ENCODE measurements at places on chromosomes 16 and 17.

GRCh38 chr16:85662976-85663830 lies 25.6 kb downstream of the GINS2 start:
- no peak for DNase-seq

DNA sequence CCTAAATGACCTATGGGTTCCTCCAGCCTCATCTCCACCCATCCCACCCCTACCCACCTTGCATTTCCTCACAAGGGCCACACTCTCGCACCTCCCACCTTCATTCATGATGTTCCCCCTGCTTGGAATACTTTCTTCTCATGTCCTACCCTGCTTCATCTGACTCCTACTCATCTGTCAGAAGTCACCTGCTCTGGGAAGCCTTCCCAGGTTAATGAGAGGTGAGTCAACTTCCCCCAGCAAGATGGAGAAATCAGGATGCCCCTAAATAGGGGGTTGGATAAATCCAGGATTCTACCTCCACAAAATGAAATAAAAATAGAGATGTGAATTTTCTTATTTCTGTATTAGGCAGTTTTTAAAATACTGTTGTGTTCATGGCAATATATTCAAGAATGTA lies 51.0 kb upstream of the WSB1 start:
- no peak for DNase-seq

- DNase-seq = no peak
Observed at GRCh38 chr16:50096791-50097190, 31.0 kb downstream of the HEATR3 start.

- DNase-seq = peak; percentile 79
Observed at GRCh38 chr16:75011634-75012307, 12.9 kb downstream of the ZNRF1 start.

- no peak for DNase-seq
Observed at GRCh38 chr16:22164482-22164881, 2.2 kb downstream of the SDR42E2 start.

DNA sequence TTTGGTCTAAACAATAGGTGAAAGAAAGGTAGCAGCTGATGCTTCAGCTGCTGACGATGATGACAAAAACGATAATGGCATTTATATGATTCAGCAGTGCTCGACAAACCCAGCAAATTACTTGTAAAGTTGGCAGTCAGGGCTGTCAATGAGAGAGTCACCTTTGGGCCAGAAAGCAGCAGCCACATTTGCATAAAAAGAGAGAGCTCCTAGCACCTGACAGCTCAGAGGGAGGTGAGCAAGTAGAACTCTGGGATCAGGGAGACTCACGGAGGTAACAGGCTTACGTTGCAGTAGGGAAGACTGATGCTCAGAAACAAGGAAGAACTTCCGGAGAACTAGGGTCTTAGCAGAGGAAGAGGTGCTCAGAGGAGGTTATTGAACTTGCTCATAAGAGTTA lies 291.9 kb upstream of the ZFHX3 start:
- DNase-seq = no peak

- no peak for DNase-seq
Observed at GRCh38 chr17:51647826-51648225, 387.5 kb downstream of the UTP18 start.

DNA sequence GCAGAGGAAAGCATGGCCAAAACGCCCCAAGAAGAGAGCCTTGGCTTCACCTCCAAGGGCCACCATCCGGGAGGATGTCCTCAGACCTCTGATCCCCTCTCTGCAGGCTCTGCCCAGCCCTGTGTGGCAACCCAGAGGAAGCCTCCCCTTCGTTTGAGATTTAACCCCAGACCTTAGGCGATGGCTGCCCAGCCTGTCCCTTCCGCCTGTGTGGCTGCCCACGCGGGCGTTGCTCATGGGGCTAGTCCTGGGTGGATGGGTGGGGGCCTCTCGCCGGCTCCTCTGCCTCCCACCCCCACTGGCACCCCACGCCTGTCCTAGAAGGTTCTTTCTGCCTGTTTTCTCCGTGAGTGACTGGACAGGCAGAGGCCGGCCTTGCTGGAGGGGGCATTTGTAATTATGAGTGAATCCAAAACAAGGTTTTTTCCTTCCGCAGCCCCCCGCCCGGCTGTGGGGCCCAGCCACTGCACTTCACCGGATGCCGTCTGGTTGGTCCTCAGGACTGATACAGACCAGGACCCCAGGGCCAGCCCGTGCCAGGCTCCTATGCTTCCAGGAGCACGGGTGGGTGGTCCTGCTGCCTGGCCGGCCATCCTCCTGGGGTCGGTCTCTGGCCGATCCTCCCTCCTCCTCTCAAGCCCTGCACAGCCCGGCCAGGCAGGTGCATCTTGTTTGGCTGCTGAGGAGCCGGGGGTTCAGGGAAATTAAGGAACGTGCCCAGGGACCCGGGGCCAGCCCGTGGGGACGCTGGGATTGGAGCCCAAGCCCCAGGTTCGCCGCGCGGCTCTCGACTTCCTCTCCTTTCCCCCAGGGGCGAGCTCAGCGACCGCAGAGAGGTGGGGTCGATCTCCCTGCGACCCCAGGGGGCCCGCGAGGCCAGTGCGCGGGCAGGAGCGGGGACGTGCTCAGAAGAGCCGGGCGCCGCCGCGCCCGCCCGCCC lies at the start of gene TMEM235:
Gene TMEM235, plus strand, starts transcription at position 636 of the 940 bp plus-strand sequence. CDS start 393 bp downstream, outside the sequence.
- DNase-seq = no peak

DNA sequence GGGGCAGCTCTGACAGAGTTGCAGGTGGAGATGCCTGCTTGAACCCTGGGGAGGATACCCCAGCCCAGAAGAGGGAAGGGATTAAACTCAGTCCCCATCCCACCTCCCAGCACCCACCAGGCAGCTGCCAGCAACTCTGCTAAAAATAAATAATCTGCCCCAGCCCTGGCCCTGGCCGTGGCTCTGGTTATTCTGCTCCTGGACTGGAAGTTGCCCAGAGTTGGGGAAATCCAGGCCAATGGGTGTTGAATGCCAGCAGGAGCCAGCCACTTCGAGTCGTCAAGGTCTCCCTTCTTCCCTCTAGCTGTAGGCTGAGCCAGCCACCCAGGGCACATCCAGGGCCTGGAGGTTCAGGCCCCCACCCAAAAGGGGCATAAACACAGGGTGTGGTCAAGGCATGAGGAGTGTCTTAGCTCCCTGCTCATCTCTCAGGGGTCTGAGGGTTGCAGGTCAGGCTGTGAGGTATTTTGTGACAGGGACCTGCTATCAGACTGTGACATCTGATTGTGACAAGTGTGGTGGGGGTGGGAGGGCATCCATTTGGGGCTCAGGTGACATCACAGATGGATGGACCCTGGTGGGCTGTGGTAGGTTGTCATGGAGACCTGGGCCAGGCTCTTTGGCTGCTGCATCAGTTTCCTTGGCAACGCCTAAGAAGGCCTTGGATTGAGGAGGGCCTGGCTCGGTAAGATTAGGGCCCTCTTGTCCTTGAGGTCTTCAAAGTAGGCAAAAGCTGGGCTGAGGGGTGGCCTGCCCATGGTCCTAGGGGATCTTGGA lies 1.0 kb upstream of the RRAD start:
- DNase-seq = no peak

DNA sequence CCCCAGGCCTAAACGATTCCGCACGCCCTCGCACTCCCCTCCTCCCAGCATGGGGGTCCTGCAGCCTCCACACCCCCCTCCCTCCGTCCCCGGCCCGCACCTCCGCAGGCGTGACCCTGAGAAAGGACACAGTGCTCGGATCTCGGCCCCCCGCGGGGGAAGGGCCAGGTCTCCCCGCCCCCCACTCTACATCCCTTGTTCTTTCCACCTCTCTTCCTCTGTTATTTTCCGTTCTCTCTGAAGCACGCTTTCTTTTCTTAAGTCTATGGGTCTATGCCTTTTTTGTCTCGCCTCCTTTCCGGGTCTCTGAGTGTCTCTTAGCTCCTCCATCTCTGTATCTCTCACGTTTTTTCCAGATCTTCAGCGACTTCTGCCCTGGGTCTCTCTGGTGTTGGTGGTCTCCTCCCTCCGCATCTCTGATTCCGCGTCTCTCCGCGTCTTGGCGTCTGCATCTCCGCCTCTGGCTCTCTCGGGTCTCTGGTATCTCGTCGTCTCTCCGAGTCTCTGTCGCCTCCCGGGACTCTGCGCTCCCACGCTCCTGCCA lies 2.1 kb upstream of the HES7 start:
- no peak for DNase-seq

- DNase-seq = peak; percentile 68
Observed at GRCh38 chr17:17836818-17837379, at the start of gene SREBF1. Gene SREBF1, minus strand, starts transcription at chr17:17836986. Its CDS starts 169 bp downstream, at chr17:17836817.

GRCh38 chr17:27473748-27474609 lies 17.7 kb downstream of the KSR1 start:
- DNase-seq = peak; percentile 91

DNA sequence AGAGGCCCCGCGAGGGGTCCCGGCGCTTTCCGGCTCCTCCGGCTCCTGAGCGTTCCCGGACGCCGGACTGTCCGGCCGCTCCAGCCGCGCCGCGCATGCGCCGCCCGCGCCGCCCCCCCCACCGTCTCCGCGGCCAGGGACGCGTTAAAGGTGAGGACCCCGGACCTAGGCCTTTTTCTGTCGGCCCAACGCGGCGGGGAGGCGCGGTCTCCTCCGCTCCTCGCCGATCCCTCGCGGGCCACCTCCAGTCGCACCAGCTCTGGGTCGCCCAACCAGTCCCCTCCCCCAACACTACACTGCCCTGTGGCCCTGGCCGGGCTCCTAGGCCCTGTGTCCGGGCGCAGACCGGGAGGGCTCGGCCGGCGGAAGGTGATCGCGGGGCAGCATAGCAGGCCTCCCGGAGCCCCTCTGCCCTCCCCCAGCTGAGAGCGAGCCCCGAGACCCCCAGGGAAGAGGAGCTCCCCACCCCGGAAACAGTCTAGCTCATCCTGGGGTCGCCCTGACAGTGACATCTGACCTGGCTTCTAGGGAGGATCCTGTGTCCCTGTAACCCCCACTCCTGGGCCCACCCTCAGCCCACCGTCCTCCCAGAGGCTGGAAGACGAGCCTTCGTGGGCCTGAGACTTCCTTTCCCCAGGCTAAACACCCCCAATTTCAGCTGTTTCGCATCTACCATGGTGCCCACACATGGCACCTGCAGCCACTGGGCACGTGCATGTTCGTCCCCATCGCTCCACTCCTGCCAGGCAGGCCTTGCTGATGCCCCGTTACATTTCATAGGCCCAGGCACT lies 14.7 kb upstream of the BCAR1 start:
- DNase-seq = peak; percentile 14

GRCh38 chr17:80153004-80153403 lies 6.1 kb upstream of the EIF4A3 start:
- no peak for DNase-seq

Measured in activated CD4-positive, alpha-beta T cell treated with anti-CD3 and anti-CD28 coated beads, Interleukin-2, amount 50 U/mL, for 16 hours (primary cell).